HT1080 (cell line): ENCODE measurements at places on chromosomes 11 and 22. TPM values are rescaled to one million over a fixed set of nuclear protein-coding genes. Genes with fewer than 3 reads are reported as not detected.

GRCh38 chr11:24755260-24755839 is 258.5 kb downstream of the LUZP2 start:
- no peak for DNase-seq

GRCh38 chr11:97325693-97326092 is 935.9 kb downstream of the JRKL start:
- DNase-seq, result no peak

ANO9 gene
- not detected in 2 replicates for total RNA-seq

MS4A14 gene
- not detected in 2 replicates for total RNA-seq

DNA sequence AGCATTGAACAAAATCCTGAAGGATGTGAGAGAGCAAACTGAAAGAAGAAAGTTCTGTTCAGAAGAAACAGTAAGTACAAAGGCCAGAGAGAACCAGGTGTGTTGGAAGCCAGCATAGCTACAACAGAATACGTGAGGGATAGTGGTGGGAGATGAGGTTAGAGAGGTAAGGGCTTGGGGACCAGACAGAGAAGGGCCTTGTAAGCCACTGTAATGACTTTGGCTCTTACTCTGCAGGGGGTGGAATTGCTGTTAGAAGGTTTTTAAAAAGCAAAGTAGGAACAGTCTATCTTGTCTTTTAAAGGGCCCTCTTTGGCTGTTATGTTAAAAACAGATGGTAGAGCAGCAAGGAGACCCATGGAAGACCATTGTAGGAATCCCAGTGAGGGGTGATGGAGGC is 4.2 kb downstream of the PRRG4 start:
- DNase-seq, result no peak

DNA sequence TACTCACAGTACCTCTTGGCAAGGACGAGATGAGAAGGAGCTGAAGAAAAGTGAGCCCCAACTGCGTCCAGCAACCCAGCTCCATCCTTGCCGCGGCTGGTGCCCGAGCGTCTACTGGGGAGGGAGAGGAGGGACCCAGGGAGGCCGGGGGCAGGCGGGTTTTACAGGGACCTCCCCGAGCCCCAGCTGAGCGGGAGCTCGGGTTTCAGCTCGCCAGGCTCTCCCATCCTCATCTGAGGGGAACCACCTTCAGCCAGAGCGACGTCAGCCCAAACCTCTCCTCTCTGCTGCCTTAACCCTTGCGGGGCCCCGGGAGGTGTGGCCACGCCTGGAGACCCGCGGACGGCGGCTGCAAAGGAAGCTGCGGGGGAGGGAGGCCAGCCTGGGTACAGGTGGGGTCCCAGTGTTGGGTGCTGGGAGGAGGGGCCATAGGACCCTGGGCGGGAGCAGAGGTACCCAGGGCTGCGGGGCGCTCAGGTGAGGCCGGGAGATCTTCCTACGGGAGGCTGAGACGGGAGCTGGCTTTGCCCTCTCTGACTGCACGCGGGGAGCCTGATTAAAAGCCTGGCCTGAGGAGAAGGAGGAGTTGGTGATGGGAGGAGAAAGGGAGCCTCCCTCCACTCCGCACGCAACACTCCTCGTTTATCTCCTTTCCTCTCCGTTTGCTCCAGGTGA is at the start of gene PAMR1:
Gene PAMR1 (minus strand): TSS at position 116 of the 675 bp plus-strand sequence. CDS start 31 bp downstream, at position 85.
- no peak for DNase-seq
